ENCODE measurements at places on chromosomes 1 and 21.

DNA sequence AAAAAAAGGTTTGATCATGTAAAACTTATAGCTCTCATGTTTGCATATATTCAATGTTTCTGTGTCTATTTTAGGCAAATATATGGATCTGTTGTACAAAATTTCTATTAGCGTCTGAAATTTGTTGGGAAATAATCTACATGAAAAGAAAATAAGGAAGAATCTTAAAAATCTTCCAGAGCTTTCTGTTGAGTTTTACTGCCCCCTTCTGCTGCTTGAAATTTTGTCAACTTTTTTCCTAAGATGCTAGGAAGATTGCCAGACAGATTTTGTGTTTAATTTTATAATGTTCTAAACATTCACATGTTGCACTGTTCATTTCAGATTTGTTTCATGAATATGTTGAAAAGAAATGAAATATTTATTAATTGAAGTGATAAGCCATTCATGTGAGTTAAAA lies 2.5 kb upstream of the PTGS2 start:
- DNase-seq, result no peak

DNA sequence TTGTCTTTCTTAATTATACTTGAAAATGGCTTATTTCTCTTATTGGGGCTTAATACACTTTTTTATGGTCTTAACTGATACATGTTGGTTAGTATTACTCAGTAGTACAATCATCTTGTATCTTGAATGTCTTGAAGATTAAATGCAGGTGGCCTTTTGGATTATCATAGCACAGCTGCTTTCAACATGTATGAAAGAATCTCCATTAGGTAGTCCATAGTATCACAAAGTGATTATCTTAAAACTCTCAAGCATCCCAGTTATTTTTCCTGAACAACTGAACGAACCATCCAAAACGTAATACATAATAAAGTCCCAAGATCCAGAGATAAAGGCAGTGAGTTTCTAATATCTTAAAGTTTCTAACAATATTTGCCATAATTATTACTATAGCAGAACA lies 51.7 kb upstream of the MYOCOS start:
- no peak for DNase-seq

- DNase-seq, result no peak
These were observed 92.0 kb downstream of the IER5 start for GRCh38 chr1:181180407-181181031.

DNA sequence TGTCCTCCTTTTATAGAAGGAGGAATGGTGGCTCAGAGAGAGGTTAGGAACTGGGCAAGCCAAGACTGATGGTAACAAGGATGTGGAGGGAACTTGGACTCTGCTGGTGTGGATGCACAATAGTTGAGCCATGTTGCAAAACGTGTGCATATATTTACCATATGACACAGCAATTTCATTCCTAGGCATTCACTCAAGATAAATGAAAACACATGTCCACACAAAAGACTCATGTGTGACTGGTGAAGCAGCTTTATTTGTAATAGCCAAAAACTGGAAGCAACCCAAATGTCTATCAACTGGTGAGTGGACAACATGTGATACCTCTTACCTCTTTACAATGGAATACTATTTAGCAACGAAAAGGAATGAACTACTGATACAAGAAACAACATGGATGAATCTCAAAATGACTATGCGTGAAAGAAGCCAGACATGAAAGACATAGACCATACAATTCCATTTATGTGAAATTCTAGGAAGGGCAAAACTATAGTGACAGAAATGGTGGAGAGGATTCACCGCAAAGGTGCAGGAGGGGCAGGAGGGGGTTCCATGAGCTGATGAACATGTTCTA lies 36.2 kb downstream of the CAMK2N1 start:
- DNase-seq, result no peak

DNA sequence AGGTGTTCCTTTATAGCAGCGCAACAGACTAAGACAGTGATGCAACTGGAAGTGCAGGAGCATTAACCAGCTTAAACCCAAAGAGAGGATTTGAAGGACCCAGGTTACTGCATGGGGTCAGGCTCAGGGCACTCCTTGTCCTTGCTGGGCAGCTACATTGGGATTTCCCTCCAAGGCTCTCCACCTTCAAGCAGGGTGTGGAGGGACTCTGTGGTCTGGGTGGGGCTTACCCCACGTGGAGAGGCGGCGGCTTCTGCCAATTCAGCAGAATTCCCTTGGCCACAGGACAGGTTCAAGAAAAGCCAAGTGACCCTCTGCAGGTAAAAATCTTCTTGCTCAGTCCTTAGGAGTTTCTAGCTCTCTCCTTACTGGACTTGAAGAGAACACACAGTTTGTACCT lies 6.5 kb downstream of the RRP1B start:
- no peak for DNase-seq

DNA sequence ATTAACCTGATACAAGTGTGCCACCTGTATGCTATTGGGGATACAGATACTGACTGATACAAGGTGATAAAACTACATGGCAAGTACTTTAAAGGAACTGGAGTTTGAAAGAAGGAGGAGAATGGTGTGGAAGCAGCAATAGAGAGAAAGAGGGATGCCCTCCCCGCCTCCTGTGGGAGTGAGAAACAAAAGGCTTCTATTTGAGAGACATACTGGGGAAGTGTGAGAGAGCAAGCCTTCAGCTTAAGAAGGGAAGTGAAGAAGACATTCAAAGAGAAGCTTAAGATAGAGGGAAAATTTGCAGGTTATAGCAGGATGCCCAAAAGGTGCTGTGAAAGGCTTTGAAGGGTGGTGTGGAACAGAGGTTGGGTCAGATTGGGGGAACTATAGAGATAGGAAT lies 7.7 kb upstream of the ALG14 start:
- DNase-seq, result no peak

- no peak for DNase-seq
These were observed 239.5 kb upstream of the LRRC7 start for GRCh38 chr1:69328186-69328585.

DNA sequence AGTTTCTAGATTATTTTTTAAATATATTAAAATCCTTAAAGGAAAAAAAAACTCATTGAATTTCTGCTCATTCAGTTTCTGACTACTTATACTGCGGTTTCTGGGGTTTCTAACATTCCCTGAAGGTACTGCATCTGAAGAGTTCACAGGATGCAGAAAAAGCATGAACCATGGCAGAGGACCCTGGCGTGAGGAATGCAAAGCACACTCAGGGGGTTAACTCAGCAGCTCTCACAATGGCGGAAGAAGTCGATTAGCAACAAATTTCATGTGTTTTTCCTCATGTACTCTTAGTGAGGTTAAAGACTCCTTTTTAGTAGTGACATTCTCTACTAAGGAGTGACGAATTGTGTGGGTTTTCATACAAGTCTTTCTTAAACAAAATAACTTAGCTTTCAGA lies 975.6 kb downstream of the NCAM2 start:
- no peak for DNase-seq

GRCh38 chr1:81756872-81757271 lies 43.9 kb upstream of the ADGRL2 start:
- no peak for DNase-seq

- no peak for DNase-seq
These were observed 511.8 kb upstream of the USP24 start for GRCh38 chr1:55726994-55727393.

DNA sequence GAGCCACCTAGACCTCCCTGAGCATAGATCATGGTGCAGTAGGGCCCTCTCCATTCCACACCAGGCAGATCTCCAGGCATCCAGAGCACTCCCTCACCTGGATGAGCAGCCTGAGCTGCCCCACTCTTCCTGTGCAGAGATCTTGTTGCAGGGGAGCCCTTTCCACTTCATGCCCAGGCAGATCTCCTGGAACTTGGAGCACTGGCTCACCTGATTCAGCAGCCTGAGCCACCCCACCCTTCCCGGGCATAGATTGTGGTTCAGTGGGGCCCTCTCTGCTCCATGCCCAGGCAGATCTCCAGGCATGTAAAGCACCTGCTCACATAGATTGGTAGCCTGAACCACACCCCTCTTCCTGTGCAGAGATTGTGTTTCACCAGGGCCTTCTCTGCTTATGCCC lies 78.0 kb downstream of the SEC16B start:
- DNase-seq, result no peak

- DNase-seq, result no peak
These were observed 108.1 kb downstream of the RNF220 start for GRCh38 chr1:44513111-44513510.

DNA sequence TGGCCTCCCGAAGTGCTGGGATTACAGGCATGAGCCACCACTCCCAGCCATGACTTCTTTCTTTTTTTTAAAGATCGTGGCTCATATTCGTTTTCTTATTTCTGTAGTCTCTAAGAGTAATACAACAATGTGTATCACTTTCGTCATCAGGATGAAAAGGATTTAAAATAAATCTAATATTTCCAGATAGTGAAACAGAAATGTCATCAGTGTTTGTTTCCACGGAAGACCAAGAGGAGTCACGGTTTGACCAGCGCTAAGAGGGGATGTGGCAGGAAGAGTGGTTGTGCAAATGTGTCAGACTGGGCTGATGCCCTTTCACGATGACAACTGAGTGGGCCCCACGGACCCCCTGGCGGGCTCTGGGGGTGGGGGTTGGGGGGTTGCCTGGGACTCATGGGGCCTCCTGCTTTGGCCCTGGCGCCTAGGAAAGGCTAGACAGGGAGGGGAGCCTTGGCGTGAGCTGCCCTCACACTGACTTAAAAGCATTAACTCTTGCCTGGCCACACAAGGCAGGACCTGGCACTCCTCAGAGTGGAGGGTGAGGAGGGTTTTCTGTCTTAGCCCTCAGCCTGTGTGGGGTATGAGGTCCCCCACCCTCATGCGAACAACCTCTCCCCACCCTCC lies 8.4 kb downstream of the SOX13 start:
- no peak for DNase-seq

DNA sequence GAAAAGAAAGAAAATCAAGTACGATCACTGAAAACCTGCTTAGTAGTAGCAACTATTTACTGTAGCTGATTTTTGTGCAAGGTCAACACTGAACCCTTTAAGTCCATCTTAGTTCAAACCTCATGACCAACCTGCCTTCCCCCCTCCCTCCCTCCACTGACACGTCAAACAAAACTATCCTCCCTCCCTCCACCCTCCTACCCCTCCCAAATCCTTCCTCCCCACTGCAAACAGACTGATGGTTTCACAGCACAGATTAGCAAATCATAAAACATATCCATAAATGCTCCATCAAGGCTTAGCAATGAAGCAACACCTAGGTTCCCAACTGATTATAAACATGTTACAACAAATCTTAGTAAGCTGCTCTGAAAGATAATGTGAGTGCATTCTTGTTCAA lies 164.3 kb upstream of the GREM2 start:
- DNase-seq, result no peak

DNA sequence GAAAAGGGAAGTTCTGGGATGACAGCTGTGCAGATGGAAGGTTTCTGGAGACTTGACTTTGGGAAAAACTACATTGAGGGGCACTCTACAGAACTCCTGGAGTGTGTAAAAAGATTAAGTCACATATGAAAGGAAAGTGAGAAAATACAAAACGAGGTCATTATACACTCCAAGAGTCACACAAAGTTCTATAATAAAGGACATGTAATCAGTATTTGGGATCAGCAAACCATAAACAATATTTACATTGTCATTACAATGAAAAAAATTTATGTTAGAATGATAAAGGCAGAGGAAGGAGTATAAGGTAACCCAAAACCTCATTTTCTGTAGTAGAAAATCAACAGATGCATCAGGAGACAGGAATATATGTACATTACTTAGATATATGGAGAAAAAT lies 22.8 kb downstream of the NUP133 start:
- DNase-seq, result no peak

- DNase-seq, result no peak
These were observed 29.9 kb upstream of the PKP1 start for GRCh38 chr1:201253411-201253810.

DNA sequence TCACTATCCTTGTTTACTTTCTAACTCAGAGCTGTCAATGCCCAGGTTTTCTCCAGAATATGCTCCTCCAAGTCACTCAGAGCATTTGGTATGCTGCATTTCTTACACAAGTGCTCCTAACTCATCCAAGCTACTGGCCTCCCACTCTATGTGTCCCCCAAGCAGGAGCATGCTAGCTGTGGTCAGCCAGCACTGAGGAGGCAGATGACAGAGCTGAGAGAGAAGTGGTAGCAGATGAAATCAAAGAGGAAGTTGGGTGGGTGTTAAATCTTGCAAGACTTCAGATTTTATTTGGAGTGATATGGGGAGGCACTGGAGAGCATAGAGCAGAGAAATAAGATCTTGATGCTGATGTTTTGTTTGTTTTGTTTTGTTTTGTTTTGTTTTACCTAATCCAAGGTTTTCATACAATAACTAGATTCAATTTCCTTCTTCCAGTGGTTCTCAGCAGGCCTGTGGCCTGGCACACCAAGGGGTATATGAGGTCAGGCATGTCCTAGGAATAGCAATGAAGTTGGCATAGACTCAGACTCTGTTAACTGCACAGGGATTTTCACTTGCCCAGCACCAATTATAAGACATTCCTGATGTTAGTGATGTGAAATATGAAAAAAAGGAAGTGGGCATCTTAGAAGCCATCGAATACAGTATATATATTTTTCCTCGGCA lies 3.1 kb upstream of the PGBD5 start:
- no peak for DNase-seq

- no peak for DNase-seq
These were observed 51.5 kb downstream of the MIGA1 start for GRCh38 chr1:77830946-77831345.

DNA sequence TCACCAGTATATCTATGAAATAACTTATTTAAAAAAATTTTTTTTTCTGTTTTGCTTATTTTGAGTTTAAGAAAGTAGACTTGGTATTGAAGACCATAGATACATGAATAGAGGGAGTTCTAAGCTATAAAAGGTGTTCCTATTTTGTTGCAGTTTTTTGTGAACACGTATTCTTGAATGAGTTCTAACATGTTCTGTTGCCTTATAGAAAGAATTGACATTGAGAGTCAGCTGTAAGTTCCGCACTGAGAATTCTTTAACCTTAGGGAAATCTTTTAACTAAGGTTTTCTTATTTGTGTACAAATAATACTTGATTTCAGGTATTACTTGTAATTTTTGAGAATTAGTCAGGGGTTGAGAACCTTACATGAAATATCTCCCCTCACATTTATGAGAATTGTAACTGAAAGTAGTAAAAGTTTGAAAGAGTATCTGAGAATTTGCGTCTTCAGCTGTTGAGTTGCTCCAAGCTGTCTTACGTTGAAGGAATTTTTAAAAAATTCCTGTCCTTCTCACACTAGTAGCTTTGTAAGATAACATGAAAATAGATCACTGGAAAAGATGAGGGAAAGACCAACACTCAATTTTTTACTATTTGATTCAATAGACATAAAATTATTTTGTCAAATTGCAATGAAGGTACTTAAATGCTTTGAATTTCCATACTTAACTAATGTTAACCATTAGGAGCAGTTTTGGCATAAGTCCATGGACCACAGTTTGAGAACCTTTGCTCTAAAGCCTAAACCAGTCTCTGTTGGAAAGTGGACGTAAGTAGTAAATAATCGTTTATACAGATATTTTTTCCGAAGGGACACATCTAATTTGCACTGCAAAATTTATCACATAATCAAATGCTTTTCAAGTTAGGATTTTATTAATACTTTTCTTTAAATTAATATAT lies 3.8 kb downstream of the DR1 start:
- no peak for DNase-seq

GRCh38 chr1:54464477-54465146 lies 58.4 kb upstream of the SSBP3 start:
- DNase-seq, result no peak

GRCh38 chr1:54380290-54380882 lies 25.8 kb downstream of the SSBP3 start:
- DNase-seq, result no peak

- no peak for DNase-seq
These were observed 38.5 kb upstream of the CTTNBP2NL start for GRCh38 chr1:112357467-112357866.

GRCh38 chr21:26503414-26503813 lies 69.7 kb downstream of the CYYR1 start:
- no peak for DNase-seq

All from sciatic nerve (tissue), 2 donors.